ENCODE measurements at places on chromosomes 3 and 15. TPM values are rescaled to one million over a fixed set of nuclear protein-coding genes. Genes with fewer than 3 reads are reported as not detected.

DNA sequence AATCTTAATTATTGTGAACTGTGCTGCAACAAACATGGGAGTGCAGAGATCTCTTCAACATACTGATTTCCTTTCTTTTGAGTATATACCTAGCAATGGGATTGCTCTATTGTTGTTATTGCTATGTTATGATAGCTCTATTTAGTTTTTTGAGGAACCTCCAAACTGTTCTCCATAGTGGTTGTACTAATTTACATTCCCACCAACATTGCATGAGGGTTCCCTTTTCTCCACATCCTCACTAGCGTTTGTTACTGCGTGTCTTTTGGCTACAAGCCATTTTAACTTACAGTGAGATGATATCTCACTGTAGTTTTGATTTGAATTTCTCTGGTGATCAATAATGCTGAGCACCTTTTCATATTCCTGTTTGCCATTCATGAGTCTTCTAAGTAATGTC, 45.5 kb upstream of the TNFSF10 start:
- no peak for DNase-seq
- H3K27ac ChIP-seq, result no peak overlapping the region
- no peaks in the 10 kb centered on the region for H3K27me3 ChIP-seq
- no peak overlapping the region for H3K4me3 ChIP-seq

DNA sequence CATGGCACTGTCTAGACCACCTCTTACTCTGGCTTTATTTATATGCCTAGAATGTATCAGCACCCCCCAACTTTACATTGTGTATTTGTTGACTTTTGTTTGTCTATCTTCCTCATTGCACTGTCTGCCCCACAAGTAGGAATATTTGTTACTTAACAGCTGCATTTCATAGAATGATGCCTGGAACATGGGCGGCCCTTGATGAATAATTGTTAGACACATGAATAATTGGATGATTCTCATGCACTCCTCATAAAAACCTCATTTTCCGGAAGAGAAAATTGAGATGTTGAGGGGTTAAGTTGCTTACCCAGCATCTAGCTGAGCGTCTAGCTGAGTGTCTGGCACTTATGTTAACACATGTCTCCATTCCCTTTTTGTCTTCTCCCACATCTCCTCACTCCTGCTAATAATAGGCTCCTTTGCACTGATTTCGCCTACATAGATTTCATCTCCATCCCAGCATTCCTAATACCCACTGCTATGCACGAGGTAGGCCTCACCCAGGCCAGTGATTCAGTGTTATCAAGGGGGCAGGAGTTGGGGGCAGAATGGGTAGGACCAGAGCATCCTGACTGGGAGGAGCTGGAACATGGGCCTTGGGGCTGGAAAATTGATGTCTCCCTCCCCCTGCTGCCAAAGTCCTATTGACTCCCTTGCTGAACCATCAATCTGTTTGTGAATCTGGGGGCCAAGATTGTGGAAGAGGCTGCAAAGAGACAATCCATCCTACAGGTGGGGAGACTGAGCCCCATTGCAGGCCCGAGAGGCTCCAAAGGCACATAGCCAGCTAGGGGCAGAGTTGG, 7.8 kb upstream of the WNT7A start:
- no peaks in the 10 kb centered on the region for H3K36me3 ChIP-seq
- H3K27ac ChIP-seq, result no peak overlapping the region
- no peak for DNase-seq

GRCh38 chr3:33047842-33048834, 48.8 kb downstream of the GLB1 start:
- no peaks in the 10 kb centered on the region for H3K27me3 ChIP-seq
- DNase-seq, result no peak
- no peak overlapping the region for H3K27ac ChIP-seq
- H3K4me3 ChIP-seq, result no peak overlapping the region
- H3K36me3 ChIP-seq, result peaks cover 73% of the 10 kb centered on the region

DNA sequence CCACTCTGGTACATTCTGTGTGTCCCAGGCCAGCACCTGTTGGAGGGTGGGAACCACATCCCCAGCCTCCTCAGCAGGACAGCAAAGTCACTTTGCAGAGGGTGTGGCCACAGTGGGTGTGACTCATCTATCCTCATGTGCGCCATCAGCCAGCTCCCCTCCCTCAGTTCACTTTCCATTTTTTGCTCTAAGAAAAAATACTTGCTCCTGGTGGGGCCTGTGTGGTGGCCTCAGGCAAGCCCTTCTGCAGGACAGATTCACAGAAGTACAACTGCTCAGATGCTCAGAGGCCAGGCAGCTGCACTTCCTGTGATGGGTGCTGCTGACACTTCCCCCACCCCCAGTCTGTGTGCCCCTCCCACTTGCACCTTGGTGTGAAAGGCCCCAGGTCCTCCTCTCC, 78.3 kb upstream of the ALDH1L1 start:
- peaks cover 8% of the 10 kb centered on the region for H3K4me1 ChIP-seq
- no peak overlapping the region for H3K4me3 ChIP-seq
- no peak overlapping the region for H3K27ac ChIP-seq
- H3K36me3 ChIP-seq, result no peaks in the 10 kb centered on the region

GRCh38 chr3:183208260-183208659, 44.8 kb upstream of the B3GNT5 start:
- peaks cover 9% of the 10 kb centered on the region for H3K4me1 ChIP-seq
- H3K27me3 ChIP-seq, result no peaks in the 10 kb centered on the region
- no peak overlapping the region for H3K27ac ChIP-seq
- H3K36me3 ChIP-seq, result no peaks in the 10 kb centered on the region
- no peak for DNase-seq
- H3K4me3 ChIP-seq, result no peak overlapping the region

GRCh38 chr15:41150279-41150678, 34.2 kb upstream of the INO80 start:
- H3K4me1 ChIP-seq, result no peaks in the 10 kb centered on the region

DNA sequence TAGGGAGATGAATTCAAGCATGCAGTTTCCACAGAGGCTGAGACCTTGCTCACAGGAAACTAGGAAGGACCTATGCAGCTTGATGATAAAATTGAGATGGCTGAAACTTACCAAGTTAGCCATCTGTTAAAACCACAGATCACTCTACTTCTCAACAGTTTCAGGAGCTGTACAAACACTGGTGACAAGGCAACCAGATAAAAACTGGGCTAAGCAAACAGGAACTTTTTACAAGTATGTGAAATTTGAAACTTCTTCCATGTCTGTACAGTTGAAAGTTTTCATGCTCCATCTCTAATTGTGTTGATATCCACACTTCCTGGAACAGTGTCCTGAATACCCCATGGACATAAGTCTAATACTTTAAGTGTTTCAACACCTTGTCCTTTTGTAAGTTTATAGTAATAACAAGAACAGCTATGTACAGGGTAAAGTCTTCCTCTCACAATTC, 78.2 kb downstream of the FAIM start:
- no peak overlapping the region for H3K4me3 ChIP-seq
- H3K4me1 ChIP-seq, result peaks cover 5% of the 10 kb centered on the region
- peaks cover 45% of the 10 kb centered on the region for H3K36me3 ChIP-seq
- no peaks in the 10 kb centered on the region for H3K27me3 ChIP-seq

DNA sequence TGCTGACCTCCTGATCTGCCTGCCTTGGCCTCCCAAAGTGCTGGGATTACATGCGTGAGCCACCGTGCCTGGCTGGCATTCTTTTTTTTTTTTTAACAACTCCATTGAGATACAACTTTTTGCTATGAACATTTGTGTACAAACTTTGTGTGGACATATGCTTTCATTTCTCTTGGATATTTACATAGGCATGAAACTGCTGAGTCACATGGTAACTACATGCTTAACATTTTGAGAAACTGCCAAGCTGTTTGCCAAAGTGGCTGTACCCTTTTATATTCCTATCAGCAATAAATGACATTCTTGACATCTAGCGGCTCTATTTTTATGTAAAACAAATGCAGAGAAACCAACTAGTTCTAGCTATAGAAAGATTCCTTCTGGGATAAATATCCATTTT, 8.7 kb upstream of the YEATS2 start:
- no peaks in the 10 kb centered on the region for H3K27me3 ChIP-seq
- no peaks in the 10 kb centered on the region for H3K36me3 ChIP-seq
- H3K4me1 ChIP-seq, result no peaks in the 10 kb centered on the region

The GPR62 gene
- total RNA-seq, result 0.16 TPM

The GXYLT2 gene
- total RNA-seq, result 16.2 TPM

The PTPRG gene
- 29.6 TPM for total RNA-seq

The ITIH3 gene
- total RNA-seq, result 0.55 TPM

The TMEM207 gene
- not detected for total RNA-seq

The CSTA gene
- total RNA-seq, result 0.74 TPM

The HIGD2B gene
- total RNA-seq, result not detected

The ADAMTS17 gene
- 0.99 TPM for total RNA-seq

All from left ventricle myocardium inferior (tissue), 1 donor.